Activated CD4-positive, alpha-beta memory T cell treated with anti-CD3 and anti-CD28 coated beads, Interleukin-2, amount 10 ng/mL, durations not matched to agents 7 days and 5 days (primary cell): ENCODE measurements at places on chromosomes 3 and 15. TPM values are rescaled to one million over a fixed set of nuclear protein-coding genes. Genes with fewer than 3 reads are reported as not detected.

Gene IMPG2
- total RNA-seq: 0.18 TPM

Gene CORO2B
- not detected for total RNA-seq

Gene IP6K1
- 38.8 TPM for total RNA-seq

Gene GRIP2
- 0.35 TPM for total RNA-seq

Gene OIP5
- 15.2 TPM for total RNA-seq

Gene GPR62
- not detected for total RNA-seq

Gene FETUB
- total RNA-seq: not detected

Gene SERINC4
- 0.18 TPM for total RNA-seq

Gene DNASE1L3
- not detected for total RNA-seq

Gene HEG1
- 27.7 TPM for total RNA-seq

Gene CDC25A
- total RNA-seq: 20.1 TPM

Gene TNFAIP8L3
- not detected for total RNA-seq

Gene GOLGA8R
- 3.5 TPM for total RNA-seq

Gene ANKUB1
- not detected for total RNA-seq

Gene GOLGA6L9
- 1.4 TPM for total RNA-seq

Gene HERC2
- total RNA-seq: 33.7 TPM

Gene USP50
- not detected for total RNA-seq

Gene FGD5
- total RNA-seq: 0.10 TPM

Gene IL12A
- 1.4 TPM for total RNA-seq

Gene RPL32
- 1,634 TPM for total RNA-seq

Gene SCN5A
- not detected for total RNA-seq

Gene GOLGA8J
- total RNA-seq: not detected

Gene PHC3
- total RNA-seq: 74.5 TPM

Gene FAM43A
- 4.3 TPM for total RNA-seq

Gene NRROS
- total RNA-seq: 52.8 TPM

Gene NOX5
- total RNA-seq: not detected
